ENCODE measurements at places on chromosomes 6 and 20.

DNA sequence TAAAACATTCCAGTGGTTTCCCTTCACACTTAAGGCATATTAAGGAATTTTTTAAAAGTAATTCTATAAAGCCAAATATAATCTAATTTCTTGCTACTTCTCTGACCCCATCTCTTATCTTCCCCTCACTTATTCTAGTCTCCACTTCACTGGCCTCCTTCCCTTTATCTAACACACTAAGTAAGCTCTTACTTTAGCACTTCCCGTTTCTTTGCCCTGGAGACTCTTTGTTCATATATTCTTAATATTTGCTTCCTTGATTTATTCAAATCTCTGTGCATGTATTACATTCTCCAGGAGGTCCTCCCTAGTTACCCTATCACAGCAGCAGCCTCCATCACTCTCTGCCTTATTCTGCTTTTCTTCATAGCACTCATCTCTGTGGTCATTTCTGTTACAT is 20.3 kb downstream of the GTPBP2 start:
- no peak for DNase-seq

DNA sequence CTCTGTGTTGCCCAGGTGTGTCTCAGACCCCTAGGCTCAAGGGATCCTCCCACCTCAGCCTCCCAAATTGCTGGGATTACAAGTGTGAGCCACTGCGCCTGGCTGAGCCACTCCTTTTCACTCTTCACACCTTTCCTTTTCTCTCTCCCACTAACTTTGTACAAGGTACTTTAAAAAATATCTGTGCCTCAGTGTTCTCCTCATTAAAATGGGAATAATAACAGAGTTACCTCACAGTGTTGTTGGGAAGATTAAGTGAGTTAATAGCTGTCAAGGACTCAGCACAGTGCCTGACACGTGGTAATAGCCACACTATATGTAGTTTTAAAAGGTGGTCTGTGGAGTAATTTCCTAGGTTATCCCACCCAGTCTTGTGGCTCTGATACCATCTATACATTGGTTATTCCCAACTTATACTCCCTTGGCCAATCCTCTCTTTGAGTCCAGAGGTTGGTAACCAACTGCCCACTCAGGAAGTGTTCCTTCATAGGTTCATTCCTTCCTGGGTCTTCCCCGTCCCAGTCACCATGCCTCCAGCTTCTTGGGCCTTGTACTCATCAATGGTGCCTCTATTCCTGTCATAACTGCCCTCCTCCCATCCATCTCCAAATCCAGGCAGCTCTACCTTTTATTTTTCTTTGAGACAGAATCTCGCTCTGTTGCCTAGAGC is 78.6 kb upstream of the NAA20 start:
- no peak for DNase-seq

GRCh38 chr20:2476742-2477615 is 6.4 kb upstream of the SNRPB start:
- no peak for DNase-seq

DNA sequence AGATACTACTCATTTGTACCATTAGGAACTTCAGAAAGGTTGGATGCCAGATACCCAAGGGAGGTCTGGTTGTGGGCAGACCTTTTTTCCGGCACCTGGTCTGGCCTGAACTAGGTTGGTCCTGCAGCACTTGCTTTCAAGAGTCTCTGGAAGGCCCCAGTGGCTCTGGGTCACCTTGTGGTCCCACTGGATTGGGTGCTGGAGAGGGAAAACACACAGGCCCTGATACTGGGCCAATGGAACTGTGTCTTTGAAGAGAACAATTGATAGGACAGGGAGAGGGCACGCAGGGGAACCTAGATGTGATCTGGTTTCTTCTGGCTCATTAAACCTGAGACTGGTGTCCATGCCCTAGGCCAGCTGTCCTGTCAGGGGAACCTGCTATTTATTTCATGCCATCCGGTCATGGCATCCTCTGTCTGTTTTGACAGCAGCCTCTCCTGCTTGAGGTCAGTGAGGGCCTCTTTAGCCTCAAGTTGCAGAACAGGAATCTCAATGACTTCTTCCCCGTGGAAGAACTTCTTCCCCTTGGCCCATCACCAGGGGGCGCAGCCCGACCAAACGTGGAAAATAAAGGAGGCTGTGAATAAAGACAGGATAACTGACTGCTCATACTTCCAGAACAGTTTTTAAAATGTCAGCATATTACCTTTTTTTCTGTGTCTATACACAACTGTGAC is 25.0 kb downstream of the TAF8 start:
- peak; percentile 80 for DNase-seq

DNA sequence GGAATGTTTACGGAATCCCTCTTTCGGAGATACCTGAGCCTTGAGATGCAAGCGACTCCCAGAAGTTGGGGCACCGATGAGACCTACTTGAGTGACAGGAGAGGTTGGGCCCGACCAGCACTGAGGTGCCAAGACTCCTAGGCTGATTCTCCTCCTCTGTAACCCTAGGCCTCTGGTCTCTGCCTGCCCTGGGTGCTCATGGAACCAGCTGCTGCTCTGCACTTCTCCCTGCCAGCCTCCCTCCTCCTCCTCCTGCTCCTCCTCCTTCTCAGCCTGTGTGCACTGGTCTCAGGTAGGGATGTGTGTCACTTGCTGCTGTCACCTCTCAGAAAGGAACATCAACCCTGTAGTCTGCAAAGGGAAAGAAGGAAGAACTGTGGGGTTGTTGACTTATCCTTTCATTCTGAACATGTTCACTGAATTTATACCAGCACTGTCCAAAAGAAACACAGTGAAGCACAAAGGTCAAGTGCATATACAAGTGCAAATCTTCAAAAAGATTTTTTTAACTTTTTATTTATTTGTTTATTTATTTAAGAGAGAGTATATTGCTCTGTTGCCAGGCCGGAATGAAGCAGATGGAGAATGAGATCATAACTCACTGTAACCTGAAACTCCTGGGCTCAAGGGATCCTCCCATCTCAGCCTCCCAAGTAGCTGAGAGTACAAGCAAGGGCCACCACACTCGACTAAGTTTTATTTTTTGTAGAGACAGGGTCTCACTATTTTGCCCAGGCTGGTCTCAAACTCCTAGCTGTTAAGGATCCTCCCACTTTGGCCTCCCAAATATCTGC is 913 bp downstream of the BTN2A2 start:
- DNase-seq: peak; percentile 67

- no peak for DNase-seq
Observed at GRCh38 chr6:163344411-163344810, 70.1 kb upstream of the QKI start.

DNA sequence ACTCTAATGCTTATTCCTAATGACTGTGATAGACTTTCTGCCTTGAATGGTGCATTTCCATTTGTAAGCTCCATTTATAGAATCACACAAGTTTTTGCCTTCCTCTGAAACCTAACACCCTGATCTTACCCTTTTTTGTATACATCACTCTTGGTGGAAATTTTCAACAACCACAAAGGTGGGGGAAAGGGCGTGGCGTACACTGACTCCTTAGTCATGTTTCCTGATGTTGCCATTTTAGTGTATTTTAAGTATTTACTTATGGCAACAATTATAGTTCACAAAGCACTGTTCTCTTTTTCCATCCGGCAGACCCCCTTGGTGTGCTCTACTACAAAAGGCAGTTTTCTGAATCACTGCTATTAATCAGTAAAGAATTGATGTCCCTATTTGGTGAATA is 92.0 kb downstream of the ATXN1 start:
- DNase-seq: peak; percentile 74

GRCh38 chr20:19497064-19497463 is 261.0 kb upstream of the RIN2 start:
- DNase-seq: no peak

DNA sequence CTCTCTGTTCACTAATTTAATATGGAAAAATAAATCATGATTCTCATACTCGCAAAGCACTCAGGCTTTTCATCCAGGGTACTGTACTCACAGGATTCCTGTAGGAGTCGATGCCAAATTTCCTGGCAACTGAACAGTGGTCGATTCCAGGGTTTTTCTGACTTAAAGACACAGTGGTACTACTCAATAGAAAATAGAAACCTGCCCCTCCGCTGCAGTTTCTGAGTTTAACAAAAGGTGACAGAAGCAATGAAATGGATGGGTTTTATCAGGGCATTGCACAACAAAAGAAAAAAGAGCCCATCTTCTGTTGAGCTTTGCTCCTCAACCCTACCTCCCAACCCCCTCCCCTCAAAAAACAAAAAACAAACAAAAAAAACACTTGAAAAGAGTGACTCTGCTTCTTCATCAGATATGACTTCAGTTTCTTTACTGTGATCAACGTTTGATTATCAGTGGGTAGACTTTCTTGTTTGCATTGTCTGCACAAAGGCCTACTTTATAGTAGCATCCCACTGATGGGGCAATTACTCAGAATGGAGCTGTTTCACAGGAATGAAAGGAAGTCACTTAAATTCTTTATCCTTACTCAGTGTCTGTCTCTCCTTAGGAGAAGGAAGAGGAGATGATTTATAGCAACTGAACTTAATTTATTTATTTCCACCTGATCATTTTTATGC is 96.2 kb upstream of the FOXO3 start:
- no peak for DNase-seq

DNA sequence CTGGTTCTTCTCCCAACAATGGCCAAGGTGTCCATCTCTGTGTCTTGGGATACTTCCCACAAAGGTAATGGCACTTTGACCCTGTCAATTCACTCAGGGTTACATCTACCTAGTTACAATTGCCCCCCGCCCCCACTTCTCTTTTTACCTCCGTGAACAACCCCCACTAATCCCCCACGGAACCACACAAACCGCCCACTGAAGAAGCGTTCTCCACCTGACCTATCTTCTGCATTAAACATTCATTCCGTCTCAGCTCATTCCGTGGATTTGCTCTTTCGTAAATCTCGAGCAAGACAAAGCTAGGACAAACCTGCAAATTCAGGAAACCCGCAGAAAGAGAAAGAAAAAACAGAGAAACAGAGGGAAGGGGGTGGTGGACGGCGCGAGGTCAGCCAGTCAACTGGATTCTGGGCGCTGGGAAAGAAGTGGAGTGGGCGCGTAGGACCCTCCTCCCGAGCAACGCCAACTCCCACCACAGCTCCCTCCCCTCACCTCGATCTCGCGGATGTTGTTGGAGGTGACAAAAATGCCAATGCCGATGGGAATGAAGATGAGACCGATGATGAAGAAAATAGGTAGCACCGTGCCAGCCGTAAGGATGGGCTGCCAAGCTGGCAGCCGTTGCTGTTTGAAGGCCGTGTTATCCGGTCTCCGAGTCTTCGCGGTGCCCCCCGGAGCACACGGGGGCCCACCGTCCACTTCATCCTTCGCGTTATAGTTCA is 523 bp downstream of the TMEM30A start:
- DNase-seq: no peak

DNA sequence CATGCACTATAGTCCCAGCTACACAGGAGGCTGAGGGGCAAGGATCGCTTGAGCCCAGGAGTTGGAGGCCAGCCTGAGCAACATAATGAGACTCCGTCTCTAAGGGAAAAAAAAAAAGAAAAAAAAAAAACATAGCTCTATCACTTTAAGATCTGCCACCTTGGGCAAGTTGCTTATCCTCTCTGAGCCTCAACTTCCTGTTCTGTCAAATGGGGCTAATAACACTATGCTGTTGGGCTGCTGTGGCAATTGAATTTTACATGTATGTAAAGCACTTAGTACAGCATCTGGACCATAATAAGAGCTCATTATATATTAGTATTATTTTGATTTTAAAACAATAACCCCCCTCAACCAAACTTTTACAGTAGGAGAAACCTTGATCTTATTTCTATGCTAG is 141.5 kb downstream of the ATXN1 start:
- DNase-seq: no peak

DNA sequence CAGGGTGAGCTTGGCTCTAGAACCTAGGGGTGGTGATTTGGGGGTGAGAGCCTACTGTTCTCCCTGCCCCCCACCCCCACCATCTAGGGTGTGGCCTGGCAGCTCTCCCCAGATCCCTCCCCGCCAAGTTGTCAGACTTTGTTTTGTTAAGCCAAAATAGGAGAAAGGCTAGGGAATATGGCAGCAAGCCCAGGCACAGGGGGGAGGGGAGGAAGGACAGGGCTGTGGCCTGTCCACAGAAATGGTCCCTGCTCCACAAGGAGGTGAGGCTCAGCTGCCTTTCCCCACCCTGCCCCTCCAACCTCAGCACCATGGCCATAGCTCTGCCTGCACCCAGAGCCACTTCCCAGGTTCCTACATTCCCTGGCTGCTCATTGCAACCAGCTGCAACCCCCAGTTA is 17.2 kb downstream of the SCUBE3 start:
- no peak for DNase-seq

GRCh38 chr6:169722362-169723199 is 1.7 kb downstream of the PHF10 start:
- peak; percentile 62 for DNase-seq

GRCh38 chr6:14765721-14766390 is 480.0 kb upstream of the JARID2 start:
- peak; percentile 27 for DNase-seq

DNA sequence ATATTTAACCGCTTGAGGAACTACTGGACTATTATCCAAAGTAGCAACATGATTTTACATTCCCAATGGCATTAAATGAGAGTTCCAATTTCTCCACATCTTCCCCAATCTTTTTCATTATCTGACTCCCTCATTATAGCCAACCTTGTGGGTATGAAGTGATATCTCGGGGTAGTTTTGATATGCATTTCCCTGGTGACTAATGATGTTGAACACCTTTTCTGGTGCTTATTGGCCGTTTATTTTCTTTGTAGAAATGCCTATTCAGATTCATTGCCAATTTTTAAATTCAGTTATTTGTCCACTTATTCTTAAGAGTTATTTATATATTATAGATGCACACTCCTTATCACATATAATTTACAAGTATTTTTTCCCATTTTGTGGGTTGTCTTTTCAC is 129.0 kb downstream of the MMS22L start:
- DNase-seq: no peak

DNA sequence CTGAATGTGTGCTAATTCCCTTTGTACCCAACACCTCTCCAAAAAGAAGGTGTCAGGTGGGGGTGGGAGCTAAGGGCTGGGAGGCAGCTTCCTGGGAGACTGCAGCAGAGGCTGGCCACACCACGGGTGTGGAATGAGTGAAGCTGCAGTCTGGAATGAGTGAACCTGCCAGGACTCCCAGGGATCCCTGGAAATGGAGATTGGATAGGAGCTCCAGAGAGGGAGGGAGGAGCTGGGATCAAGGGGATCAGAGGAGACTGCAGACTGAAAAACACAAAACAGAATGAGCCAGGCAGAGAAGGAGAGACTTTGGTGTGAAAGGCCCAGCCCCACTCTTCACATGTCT is 387.0 kb upstream of the SULF2 start:
- DNase-seq: no peak

- DNase-seq: peak; percentile 34
Observed at GRCh38 chr6:104860221-104860620, 502 bp upstream of the HACE1 start.

GRCh38 chr6:166223079-166223478 is 55.4 kb upstream of the TBXT start:
- no peak for DNase-seq

- peak; percentile 37 for DNase-seq
Observed at GRCh38 chr20:1933465-1933870, 38.3 kb downstream of the SIRPA start.

- no peak for DNase-seq
Observed at GRCh38 chr6:14921170-14921569, 324.7 kb upstream of the JARID2 start.

Data from epithelial cell of esophagus (primary cell).